ENCODE measurements at places on chromosomes 1 and 21. TPM values are rescaled to one million over a fixed set of nuclear protein-coding genes. Genes with fewer than 3 reads are reported as not detected.

MIA3 gene
- total RNA-seq: 65.4 TPM

DNA sequence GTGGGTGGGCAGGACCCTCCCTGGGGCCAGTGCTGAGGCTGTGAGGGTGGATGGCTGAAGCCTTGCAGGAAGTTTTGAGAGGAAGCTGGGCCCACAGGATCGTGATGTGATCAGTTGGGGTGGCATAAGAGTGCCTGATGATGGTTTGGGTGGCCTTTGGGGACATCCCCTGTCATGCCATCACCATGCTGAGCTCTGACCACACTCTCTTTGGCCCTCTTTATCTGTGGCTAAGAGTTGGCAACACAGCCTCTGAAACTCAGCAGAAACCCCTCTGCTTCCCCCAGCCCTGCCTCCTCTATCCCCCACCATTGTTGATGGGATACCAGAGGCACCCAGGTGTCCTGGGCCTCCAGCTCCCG lies 19.8 kb downstream of the MIIP start:
- no peaks in the 10 kb centered on the region for H3K36me3 ChIP-seq
- no peak overlapping the region for H3K27ac ChIP-seq
- no peak for DNase-seq
- no peak overlapping the region for H3K4me3 ChIP-seq
- peaks cover 1% of the 10 kb centered on the region for H3K27me3 ChIP-seq

GRCh38 chr1:205287767-205288559 lies 33.6 kb downstream of the NUAK2 start:
- H3K36me3 ChIP-seq: no peaks in the 10 kb centered on the region
- H3K27ac ChIP-seq: no peak overlapping the region
- peaks cover 27% of the 10 kb centered on the region for H3K4me1 ChIP-seq
- no peak overlapping the region for H3K4me3 ChIP-seq
- H3K27me3 ChIP-seq: peaks cover 16% of the 10 kb centered on the region

- H3K4me1 ChIP-seq: no peaks in the 10 kb centered on the region
- DNase-seq: no peak
- H3K36me3 ChIP-seq: no peaks in the 10 kb centered on the region
- H3K27ac ChIP-seq: no peak overlapping the region
- no peaks in the 10 kb centered on the region for H3K27me3 ChIP-seq
- no peak overlapping the region for H3K4me3 ChIP-seq
These were observed 327.0 kb upstream of the NR5A2 start for GRCh38 chr1:199700551-199700950.

GRCh38 chr1:224734261-224734935 lies 118.3 kb downstream of the CNIH3 start:
- peaks cover 4% of the 10 kb centered on the region for H3K36me3 ChIP-seq
- H3K27me3 ChIP-seq: peaks cover 4% of the 10 kb centered on the region

DNA sequence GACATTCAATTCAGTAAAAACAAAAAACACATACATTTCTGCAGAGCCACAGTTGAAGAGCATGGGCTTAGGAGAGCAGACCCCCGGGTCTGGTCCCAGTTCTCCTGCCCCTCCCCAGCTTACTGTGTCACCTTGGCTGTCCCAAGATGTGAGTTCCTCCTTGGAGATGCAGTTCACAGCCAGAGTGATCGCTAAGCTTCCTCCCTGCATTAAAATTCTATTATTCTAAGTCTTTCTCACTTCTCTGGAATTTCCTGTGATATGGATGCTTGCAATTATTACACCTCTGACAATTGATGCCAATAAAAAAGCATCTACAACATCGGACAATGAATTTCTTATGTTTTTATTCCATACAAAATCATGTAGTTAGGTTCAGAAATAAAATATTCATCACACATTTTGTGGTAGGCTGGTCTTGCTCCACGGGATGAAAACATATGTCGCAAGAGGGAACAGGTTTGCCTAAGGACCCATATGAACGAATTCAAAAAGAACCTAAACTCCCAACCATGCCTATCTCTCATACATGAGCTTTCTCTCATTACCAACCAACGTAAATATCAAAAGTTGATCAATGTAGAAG lies 328.5 kb upstream of the RUNX1 start:
- no peak overlapping the region for H3K4me3 ChIP-seq
- no peak for DNase-seq
- H3K36me3 ChIP-seq: no peaks in the 10 kb centered on the region

DNA sequence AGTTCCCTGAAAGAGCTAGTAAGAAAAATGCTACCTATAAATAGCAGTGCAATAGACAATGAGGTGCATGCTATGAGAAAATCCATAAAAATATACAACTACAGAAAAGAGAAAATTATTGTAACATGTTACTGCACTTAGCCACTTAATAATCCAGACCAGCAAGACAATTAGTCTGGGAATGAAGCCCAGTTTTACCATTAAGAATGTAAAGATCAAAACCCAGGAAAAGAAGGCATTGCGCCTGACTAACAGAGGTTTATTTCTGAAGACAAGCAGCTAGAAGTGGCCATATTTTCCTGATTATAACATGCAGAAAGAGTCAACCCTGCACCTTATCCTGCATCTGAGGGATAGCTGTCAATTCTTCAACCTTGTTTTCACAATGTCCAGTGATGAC lies 276.4 kb upstream of the PRMT6 start:
- H3K27ac ChIP-seq: no peak overlapping the region
- no peak for DNase-seq
- no peaks in the 10 kb centered on the region for H3K4me1 ChIP-seq
- H3K4me3 ChIP-seq: no peak overlapping the region

GRCh38 chr1:200364831-200365230 lies 45.0 kb downstream of the ZNF281 start:
- H3K4me3 ChIP-seq: no peak overlapping the region
- H3K36me3 ChIP-seq: no peaks in the 10 kb centered on the region
- H3K27me3 ChIP-seq: peaks cover 1% of the 10 kb centered on the region
- no peak overlapping the region for H3K27ac ChIP-seq

CDC7 gene
- 9.9 TPM for total RNA-seq

LPAR3 gene
- total RNA-seq: 14.0 TPM

DNA sequence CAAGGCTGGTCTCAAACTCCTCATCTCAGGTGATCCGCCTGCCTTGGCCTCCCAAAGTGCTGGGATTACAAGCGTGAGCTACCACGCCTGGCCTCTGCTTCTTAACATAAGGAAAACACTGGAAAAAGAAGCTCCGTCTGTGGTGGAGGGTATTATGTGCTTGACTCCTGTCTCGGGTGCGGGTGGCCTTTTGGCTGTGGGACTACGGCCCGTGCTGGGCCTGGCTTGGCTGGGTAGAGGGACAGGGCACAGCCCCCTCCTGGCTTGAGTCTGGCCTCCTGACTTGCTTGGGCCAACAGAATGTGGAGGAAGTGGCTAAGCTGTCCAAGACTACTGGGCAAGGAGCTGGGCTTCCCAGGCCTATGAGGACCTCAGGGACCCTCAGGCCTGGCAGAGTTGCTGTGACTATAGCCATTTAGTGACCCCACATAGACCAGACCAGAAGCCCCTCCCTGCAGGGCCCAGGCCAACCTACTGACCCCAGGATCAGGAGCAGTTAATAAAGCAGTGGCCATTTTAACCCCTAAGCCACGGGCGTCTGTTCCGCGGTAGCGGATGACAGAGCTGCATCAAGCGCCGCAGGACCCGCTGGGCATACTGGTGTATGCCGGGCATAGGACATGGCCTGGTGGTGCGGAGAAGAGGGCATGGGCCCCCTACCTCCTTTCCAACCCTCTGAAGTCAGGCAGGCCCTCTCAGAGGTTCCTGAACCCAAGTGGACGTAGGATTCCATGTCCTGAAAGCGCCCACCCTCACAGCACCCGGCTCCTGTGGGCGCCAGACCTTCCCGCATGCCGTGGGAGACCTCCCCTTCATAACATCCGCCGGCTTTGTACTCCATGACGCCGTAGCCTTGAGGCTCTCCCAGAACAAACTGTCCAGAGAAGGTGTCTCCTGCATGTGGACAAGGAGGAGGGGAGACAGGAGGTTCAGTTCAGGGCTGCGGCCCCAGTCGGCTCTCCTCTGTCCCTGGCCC lies 4.4 kb downstream of the MORN1 start:
- H3K27me3 ChIP-seq: peaks cover 4% of the 10 kb centered on the region
- H3K27ac ChIP-seq: peak overlapping the region; percentile 65
- H3K36me3 ChIP-seq: peaks cover 5% of the 10 kb centered on the region
- peaks cover 24% of the 10 kb centered on the region for H3K4me1 ChIP-seq
- DNase-seq: peak; percentile 9

DNA sequence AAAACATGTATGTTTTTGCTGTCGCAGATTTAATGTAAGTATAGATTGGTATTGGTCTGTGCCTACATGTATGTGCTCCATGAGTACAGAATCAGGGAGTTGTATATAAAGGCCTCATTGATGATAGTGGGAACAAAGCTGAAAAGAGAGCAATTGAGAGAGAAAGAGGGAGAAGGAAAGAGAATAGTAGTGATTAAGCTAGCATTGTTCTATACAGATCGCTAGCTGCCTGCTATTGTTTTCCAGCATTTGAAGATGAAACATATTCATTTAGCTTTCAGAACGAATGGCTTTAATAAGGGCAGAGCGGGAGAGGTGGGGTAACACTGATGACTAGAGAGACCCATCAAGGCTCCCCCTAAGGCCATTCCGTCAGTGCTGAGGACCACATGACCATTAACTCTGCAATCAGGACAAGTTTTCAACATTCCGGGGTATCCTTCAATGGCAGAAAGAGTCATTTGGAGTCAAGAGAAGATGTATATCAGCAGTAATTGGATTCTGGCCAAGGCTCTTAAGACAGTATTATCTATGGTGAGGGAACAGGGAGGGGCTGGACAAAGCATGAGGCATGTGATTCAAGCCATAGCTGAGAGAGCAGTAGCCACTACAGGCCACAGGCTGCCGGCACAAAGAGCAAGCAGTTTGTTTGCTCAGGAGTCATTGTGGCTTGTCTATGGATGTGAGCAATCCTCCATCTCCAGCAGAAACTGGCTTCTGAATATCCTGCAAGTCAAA lies 176.5 kb downstream of the PBX1 start:
- H3K36me3 ChIP-seq: no peaks in the 10 kb centered on the region
- no peak overlapping the region for H3K4me3 ChIP-seq
- DNase-seq: no peak
- peaks cover 6% of the 10 kb centered on the region for H3K27me3 ChIP-seq
- H3K27ac ChIP-seq: peak overlapping the region; percentile 9

- H3K27ac ChIP-seq: no peak overlapping the region
- peaks cover 4% of the 10 kb centered on the region for H3K27me3 ChIP-seq
- no peaks in the 10 kb centered on the region for H3K36me3 ChIP-seq
- DNase-seq: no peak
- H3K4me3 ChIP-seq: no peak overlapping the region
These were observed 3.0 kb upstream of the RGS8 start for GRCh38 chr1:182687361-182687760.

- no peak for DNase-seq
- no peaks in the 10 kb centered on the region for H3K36me3 ChIP-seq
- peaks cover 2% of the 10 kb centered on the region for H3K27me3 ChIP-seq
- no peaks in the 10 kb centered on the region for H3K4me1 ChIP-seq
- H3K4me3 ChIP-seq: no peak overlapping the region
- H3K27ac ChIP-seq: no peak overlapping the region
These were observed 12.1 kb downstream of the NBPF3 start for GRCh38 chr1:21451981-21452411.

S100A8 gene
- not detected for total RNA-seq

RASAL2 gene
- total RNA-seq: 12.4 TPM

GRCh38 chr1:100300691-100301090 lies 34.7 kb downstream of the RTCA start:
- H3K27ac ChIP-seq: no peak overlapping the region
- no peaks in the 10 kb centered on the region for H3K4me1 ChIP-seq
- no peak for DNase-seq

DNA sequence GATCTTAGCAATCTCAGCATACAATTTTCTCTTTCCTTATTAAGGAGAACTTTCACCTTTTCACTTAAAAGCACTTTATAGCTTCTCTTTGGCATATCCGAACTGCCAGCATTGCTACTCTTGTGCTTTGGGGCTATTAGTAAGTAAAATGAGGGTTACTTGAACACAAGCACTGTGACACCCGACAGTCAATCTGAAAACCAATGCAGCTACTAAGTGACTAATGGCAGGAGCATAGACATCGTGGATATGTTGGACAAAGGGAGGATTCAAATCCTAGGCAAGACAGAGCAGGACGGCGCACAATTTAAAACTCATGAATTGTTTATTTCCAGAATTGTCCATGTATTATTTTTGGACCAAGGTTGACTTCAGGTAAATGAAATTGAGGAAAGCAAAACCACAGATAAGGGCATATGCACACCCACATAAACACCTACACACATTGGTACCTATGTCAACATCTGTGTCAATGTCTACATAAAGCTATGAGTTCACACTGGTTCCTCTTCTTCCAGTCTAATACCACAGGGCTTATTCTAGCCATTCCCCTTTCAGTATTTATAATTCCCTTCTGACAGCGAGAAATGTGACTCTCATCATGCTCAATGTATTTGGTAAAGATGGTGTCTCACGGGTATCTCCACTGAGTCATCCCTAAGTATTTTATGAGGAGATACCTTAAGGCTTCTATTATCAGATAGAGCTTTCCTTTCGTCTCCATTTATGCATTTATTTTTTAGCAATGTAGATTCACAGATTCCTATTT lies 75.3 kb upstream of the RALGPS2 start:
- H3K36me3 ChIP-seq: no peaks in the 10 kb centered on the region
- H3K4me3 ChIP-seq: no peak overlapping the region
- no peak overlapping the region for H3K27ac ChIP-seq
- DNase-seq: no peak

DNA sequence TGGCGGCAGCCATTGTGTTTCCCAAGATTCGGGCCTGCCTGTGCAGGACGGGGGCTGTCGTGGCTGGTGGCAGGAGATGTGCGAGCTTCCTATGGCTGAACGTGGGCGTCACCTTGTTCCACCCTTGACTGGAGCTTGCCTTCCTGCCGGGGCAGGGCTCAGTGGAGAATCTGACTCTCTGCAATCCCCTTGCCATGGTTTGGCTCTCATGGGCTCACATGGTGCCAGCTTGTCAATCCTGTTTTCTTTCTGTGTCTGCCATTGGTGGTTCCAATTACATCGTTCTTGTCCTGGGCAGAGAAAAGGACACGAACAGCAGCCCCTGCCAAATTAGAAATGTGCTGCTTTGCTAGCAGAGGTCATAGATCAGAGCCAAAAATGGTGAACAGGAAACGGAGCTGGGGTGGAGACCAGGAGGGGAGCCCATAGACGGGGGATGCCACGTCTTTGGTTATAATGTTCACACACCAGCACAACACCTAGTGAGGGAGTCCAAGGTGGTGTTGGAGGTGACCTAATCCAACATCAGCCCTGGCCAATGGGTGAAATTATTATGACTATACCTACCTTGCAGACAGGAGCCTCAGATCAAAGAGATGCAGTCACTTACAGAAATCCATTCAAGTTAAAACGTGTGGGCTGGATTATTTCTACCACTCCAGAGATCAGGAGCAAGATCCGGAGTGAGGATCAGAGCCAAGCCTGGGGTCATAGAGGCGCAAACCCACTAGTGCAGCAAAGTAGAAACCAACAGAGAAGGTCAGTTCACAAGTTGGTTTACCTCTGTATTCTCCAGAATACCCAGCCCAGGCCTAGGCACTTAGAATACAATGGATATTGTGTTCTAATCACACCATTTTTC lies 253.1 kb downstream of the SIPA1L2 start:
- H3K36me3 ChIP-seq: peaks cover 6% of the 10 kb centered on the region
- H3K4me3 ChIP-seq: no peak overlapping the region
- peak overlapping the region; percentile 6 for H3K27ac ChIP-seq
- DNase-seq: no peak
- H3K4me1 ChIP-seq: peaks cover 8% of the 10 kb centered on the region

EIF3I gene
- 103 TPM for total RNA-seq

ZNF593OS gene
- total RNA-seq: 4.2 TPM

Measured in glutamatergic neuron (in vitro differentiated cells).